H7 (cell line): ENCODE measurements at places on chromosomes 12 and 14.

DNA sequence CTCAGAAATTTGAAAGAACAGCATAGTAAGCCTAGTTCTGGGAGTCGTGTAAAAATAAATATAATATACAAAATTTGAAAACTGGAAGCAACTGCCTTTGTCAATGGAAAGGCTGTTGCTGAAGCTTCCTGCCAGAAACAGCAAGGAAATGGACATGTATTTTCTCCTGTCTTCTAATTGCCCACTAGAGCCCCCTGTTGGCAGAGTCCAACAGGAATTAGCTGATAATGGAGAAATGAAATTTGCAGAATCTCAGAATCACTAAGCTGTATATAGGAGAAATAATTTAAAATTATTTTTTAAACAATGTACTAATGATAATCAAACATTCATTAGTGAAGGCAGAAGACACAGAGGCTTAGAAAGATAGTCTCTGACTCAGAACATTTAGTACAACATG lies 414.8 kb downstream of the SLC6A15 start:
- DNase-seq, result no peak

- peak; percentile 98 for DNase-seq
Observed at GRCh38 chr12:52032804-52033445, 18.3 kb upstream of the NR4A1 start.

GRCh38 chr14:98651037-98651436 lies 621.0 kb downstream of the BCL11B start:
- DNase-seq, result peak; percentile 33

- no peak for DNase-seq
Observed at GRCh38 chr14:28983279-28983678, 216.7 kb downstream of the FOXG1 start.

DNA sequence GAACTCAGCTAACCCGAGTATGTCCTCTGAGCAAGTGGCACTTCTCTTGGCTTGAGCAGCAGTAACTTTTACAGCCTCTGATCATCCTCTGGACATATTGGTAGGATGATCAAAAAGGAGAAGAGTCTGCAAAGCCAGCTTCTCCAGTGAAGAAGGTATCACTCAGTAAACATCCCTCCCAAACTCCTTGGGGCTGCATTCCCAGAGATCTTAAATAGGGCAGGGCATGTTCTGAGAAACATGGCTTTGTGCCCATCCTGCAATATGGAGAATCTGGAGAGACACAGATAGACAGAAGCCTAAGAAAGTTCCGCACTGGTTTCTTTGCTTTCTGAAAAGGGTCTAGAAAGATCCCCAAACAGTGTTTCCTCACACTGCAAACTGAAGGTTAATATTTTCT lies 65.4 kb downstream of the RBM19 start:
- DNase-seq, result no peak

DNA sequence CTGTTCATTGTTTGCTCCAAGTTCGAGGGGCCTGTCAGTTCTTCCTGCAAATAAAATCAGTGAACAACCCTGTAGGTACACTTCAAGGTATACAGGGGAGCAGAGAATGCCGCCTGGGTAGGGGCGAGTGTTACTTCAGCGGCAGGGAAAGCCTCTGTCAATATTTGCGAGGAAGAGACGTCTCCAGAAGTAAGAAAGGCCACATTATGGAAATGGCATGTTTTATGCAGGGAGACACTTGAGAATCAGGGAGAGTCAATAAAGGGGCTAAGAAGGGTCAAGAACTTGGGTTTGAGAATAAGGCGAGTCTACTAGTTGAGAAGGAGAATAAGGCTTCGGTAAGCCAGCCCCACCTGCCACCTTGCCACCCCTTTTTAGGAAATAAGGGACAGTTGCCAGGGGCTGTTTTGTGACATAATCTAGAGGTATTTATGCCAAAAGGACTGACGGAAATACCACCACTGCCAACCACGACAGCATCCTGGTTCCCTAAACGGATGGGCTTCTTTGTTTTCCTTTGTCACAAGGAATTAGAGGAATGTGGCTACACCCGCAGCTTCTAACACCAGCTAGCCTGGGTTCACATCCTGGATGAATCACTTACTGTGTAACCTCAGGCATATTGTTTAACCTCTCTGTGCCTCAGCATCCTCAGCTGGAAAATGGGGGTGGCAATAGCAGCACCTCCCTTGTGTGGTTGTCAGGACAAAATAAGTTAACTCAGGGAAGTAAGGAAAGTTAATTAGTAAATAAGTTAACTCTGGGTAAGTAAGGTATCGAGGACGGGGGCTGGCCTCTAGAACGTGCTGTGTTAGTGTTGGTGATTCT lies 67.7 kb downstream of the EID3 start:
- peak; percentile 65 for DNase-seq

- DNase-seq, result peak; percentile 3
Observed at GRCh38 chr12:79935624-79936345, 888 bp upstream of the PPP1R12A start.

DNA sequence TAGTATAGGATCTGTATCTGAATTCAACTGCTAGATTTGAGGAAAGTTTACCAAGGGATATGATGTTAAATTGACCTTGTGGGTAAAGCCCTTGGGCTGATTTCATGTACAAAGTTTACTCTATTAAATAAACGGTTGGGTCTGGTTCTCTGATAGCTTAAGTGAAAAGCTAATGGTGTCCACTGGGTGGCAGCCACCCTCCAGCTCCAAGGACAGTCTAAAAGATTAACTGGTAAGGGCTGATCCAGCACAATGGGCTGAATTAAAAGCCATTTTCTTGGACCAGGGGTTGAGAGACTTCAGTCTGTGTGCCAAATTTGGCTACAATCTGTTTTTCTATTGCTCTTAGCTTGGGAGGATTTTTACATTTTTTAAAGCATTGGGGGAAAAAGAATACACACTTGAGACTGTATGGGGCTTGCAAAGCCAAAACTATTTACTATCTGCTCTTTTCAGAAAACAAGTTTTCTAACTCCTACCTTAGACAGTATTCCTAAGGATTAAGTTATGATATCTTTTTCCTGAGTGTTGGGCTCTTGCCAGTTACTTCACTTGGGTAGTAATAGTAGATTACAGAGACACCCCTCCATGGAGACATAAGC lies 116.5 kb downstream of the GPHN start:
- DNase-seq, result peak; percentile 30

DNA sequence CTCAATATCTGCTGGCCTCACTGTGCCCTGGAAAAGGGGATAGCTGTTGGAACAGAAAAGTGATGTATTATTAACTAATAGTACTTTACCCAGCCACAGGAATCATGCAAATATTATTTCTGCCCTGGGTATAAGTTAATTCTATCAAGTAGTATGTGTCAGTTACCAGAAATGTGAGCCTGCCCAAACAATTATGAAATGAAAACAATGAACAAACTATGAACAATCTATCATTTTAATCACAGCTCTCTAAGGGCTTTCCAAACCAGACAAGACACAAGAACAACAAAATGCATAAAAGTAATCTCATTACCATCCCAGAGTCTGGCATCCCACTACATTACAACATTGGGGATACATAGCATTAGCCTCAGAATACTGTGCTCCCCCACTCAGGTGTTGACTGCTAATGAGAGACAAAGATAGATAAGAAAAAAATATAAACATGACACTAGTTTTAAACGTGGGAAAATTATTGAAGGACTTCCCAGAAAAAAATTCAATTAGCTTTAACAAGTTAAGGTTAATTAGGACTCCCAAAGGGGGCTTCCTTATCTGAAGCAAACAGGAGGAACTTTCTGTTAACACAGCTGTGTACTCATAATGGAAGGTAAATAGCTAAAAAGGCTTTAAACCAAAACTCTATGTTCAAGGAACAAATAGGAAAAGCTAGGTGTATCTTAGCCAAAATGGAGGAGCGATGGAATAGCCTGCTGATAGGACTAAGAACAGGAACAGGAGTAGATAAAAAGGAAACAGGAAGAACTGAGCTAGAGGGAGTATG lies 3.3 kb downstream of the DCAF5 start:
- DNase-seq, result no peak

DNA sequence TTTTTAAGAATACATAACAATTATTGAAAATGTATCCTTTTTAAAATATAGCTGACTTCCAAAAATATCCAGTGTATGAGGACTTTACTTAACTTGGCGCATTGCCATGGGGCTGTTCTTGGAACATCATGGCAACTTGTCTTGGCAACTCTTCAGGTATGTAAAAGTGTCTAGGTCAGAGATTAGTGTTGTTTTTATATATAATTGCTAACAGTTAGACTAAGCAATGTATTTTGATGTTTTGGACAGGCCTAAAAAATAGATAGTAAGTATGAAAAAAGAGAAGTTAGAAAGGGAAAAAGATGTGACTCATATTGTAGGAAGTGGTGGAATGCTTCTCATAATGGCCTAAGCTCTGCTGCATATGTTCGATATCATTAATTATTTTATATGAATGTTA lies 70.9 kb downstream of the MON2 start:
- no peak for DNase-seq

DNA sequence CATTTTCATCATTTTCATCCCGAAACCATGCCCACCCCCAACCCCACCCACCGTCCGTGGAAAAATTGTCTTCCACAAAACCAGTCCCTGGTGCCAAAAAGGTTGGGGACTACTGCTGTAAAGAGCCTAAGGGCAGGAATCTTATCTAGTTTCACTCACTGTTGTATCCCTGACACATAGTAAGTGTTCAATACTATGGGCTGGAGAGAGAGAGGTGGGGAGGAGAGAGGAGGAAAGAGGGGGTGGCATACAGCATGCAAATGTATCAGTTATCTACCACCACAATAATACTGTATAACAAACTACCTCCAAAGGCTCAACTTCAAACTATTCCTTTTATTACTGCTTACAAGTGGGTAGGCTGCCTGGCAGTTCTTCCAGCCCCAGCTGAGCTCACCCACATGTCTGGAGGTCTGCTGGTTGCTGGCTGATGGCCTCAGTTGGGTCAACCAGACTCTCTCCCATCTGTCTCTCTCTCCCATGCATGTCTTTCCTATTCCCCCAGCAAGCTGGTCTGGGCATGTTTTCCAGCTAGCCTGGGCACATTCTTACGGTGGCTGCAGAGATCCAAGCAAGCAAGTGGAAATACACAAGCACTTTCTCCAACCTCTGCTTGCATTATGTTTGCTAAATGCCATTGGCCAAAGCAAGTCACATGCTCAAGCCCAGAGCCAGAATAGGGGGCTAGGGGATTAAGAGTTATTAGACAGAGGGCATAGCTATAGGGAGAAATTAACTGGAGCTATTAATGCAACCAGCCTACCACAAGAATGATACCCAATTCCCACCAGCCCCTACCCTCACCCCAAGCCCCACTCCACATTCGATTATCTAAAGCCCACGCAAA lies 31.6 kb upstream of the FICD start:
- no peak for DNase-seq

DNA sequence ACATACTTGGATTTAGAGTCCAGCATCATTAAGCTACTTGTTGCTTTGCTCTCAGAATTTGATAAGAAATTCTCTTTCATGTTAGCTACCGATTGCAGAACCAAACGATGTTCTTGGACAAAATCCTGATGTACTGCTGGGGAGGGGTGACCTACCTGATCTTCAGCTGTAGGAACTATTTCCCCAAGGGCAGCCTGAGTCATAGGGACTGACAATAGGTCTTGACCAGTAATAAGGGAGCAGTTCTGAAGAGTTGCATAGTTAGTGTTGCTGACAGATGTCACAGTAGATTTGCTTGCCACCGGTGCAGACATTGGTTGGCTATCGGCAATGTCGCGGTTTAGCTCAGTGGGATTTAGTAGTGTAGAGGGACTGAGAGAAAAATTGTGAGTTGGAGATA lies 10.6 kb downstream of the SIX4 start:
- no peak for DNase-seq

- peak; percentile 48 for DNase-seq
Observed at GRCh38 chr12:114408471-114408885, 2.5 kb upstream of the TBX5 start.

- DNase-seq, result no peak
Observed at GRCh38 chr12:64545081-64545382, 65.3 kb upstream of the RASSF3 start.

DNA sequence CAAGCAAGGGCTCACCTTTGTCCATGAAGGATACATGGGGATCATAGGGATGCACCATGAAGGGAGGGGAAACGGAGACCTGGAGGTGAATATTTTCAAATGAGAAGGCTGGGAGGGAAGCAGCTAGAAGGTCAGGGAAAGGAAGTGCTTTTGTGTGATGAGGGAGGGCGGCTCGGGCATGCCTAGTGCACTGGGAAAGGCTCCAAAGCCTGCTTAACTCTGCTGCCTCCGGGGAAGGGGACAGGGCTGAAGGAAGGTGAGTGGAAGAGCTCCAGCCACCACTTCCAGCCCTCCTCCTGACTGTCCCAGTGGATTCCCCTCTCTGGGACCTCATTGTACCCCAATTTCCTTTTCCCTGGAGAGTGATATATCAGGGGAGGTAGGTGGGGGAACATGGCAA lies 149.4 kb upstream of the PRMT8 start:
- DNase-seq, result no peak

DNA sequence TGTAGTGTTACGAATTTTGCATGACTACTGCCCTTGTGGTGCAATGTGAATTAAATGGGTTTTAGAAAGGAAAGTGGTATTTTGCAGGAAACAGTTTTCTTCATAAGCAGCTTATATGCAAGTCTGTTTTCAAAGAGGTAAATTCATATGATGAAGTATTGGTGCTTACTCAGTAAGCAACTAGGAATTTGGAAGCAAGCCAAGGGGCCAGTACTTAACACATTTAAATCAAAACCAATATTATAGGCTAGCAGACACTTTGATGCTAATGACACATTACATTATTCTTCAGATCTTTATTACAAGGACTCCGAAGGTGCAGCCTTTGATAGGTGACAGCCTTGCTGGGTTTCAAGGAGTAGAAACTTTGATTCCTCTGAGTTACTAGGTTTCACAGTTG lies 23.1 kb downstream of the MGAT4C start:
- no peak for DNase-seq

DNA sequence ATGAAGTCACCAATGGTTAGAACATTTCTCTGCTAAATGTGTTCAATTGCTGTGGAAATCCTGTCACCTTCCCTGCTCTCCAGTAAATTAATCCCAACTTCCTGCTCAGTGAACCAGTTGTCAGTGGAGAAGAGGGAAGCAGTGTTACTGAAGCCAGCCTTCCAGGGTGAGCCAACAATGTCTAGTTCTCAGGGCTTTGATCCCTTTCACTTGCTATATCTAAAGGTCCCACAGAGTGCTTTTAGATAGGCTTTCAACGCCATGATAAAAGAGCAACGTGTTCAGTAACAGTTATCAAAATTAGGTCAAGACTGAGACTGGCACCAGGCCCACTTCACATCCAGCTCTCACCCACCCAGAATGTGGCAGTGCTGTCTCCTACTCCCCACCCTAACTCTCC lies 139.7 kb downstream of the KCNH5 start:
- no peak for DNase-seq

GRCh38 chr12:54981796-54982195 lies 2.8 kb downstream of the TESPA1 start:
- DNase-seq, result no peak
